HCT116 (cell line): ENCODE measurements at places on chromosomes 2 and 18. TPM values are rescaled to one million over a fixed set of nuclear protein-coding genes. Genes with fewer than 3 reads are reported as not detected.

GRCh38 chr2:54041135-54041534 is 70.3 kb upstream of the PSME4 start:
- no peaks in the 10 kb centered on the region for H3K27me3 ChIP-seq
- H3K27ac ChIP-seq = no peak overlapping the region
- H3K4me3 ChIP-seq = no peak overlapping the region
- no peaks in the 10 kb centered on the region for H3K36me3 ChIP-seq
- DNase-seq = no peak

DNA sequence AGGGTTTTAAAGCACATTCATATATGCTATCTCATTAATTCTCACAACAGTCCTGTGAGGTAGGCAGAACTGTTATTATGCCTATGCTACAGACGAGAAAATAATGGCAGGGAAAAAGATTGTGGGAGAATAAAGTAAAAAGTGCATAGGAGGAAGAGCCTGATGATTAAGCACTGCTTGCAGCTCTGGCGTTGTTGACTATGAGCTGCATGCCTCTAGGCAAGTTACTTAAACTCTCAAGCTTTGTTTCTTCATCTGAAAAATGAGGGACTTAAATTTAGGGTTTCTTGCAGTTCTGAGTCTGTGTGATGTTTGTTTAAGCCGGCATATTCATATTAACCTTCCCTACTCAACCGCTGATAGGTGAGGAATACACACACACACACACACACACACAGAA is 51.6 kb upstream of the RAPH1 start:
- H3K27ac ChIP-seq = no peak overlapping the region
- H3K36me3 ChIP-seq = no peaks in the 10 kb centered on the region
- no peak for DNase-seq
- no peaks in the 10 kb centered on the region for H3K27me3 ChIP-seq
- H3K4me1 ChIP-seq = peaks cover 6% of the 10 kb centered on the region

DNA sequence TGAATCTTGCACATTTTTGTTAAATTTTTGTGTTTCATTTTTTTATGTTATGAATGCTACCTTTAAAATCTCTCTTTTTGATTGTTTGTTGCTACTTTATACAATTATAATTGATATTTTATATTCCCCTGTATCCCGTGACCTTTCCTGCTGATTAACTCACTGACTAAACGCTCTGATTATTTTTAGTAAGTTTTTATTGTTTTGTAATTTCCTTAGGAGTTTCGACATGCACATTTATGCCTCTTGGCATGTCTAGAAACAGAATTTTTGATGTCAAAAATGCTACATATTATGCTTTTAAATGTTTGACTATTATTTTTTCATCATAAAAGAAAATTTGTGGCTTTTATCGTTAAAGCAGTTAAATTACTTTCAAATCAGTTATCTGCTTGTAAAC is 1131.6 kb upstream of the TMEFF2 start:
- H3K4me1 ChIP-seq = no peaks in the 10 kb centered on the region
- H3K4me3 ChIP-seq = no peak overlapping the region

GRCh38 chr18:500632-501405 is at the start of gene COLEC12:
Gene COLEC12 (minus strand): TSS chr18:500701. CDS start chr18:500514, 187 bp downstream.
- no peak for DNase-seq
- peak within 1 kb of the TSS; percentile 29 for H3K4me3 ChIP-seq
- H3K27me3 ChIP-seq = peaks cover 25% of the 10 kb centered on the region
- no peaks in the 10 kb centered on the region for H3K36me3 ChIP-seq
- H3K27ac ChIP-seq = no peak within 1 kb of the TSS

GRCh38 chr2:133194362-133194655 is 374.0 kb downstream of the NCKAP5 start:
- no peaks in the 10 kb centered on the region for H3K4me1 ChIP-seq
- no peak for DNase-seq

GRCh38 chr2:222930862-222931261 is 70.0 kb downstream of the ACSL3 start:
- H3K36me3 ChIP-seq = peaks cover 35% of the 10 kb centered on the region
- H3K4me3 ChIP-seq = no peak overlapping the region
- no peak for DNase-seq
- no peaks in the 10 kb centered on the region for H3K4me1 ChIP-seq
- H3K27me3 ChIP-seq = no peaks in the 10 kb centered on the region

DNA sequence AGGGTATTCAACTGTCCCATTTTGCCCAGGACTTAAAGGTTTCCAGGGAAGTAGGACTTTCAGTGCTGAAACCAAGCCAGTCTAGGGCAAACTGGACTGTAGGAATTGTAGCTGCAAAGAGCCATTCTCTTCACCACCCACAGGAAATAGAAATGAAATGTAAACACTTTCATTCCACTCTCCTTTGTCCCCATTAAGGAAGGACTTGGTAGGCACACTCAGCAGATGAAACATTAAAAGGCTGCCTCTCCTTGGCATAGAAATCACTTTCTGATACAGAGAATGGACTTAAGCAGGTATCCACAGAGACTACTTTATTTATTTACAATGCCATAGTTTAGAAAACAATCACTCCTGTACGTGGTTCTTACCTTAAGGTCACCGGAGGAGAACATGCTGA is 102.9 kb upstream of the CCDC195 start:
- no peak overlapping the region for H3K27ac ChIP-seq
- no peak for DNase-seq
- no peaks in the 10 kb centered on the region for H3K4me1 ChIP-seq
- H3K27me3 ChIP-seq = no peaks in the 10 kb centered on the region

GRCh38 chr18:39057423-39058064 is 1491.9 kb upstream of the CELF4 start:
- no peaks in the 10 kb centered on the region for H3K27me3 ChIP-seq
- peak; percentile 3 for DNase-seq
- H3K27ac ChIP-seq = no peak overlapping the region
- H3K4me3 ChIP-seq = no peak overlapping the region

DNA sequence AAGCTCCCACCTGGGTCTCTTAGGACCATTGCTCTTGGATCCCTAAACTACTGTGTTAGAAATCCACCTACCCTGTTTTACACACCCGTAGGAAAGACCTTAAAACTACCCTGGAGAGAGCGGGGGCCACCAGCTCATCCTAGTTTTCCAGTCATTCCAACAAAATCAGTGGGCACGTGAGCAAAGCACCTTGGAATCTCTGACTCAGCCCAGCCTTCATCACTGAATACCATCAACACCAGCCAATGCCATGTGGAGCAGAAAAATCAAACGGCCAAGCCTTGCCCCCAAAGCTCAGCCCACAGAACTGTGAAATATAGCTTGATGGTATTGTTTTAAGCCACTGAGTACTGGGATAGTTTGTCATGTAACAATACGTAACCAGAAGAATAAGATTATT is 449.7 kb upstream of the CHAC2 start:
- no peaks in the 10 kb centered on the region for H3K27me3 ChIP-seq
- H3K27ac ChIP-seq = no peak overlapping the region
- H3K36me3 ChIP-seq = no peaks in the 10 kb centered on the region
- H3K4me1 ChIP-seq = peaks cover 29% of the 10 kb centered on the region

- no peaks in the 10 kb centered on the region for H3K27me3 ChIP-seq
- H3K4me3 ChIP-seq = no peak overlapping the region
- H3K4me1 ChIP-seq = no peaks in the 10 kb centered on the region
- H3K27ac ChIP-seq = no peak overlapping the region
- peak; percentile 50 for DNase-seq
These were observed 150.8 kb downstream of the ANKRD44 start for GRCh38 chr2:197159661-197160211.

DNA sequence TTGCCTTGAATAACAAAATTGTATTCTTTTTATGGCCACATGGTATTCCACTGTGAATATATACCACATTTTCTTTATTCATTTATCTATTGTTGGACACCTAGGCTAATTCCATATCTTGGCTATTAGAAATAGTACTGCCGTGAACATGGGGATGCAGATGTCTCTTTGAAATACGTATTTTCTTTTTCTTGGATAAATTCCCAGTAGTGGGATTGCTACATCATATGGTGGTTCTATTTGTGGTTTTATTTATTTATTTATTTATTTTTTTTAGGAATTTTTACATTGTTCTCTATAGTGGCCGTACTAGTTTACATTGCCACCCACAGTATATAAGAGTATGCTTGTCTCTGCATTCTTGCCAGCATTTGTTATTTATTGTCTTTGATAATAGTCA is 679.8 kb upstream of the NRXN1 start:
- DNase-seq = no peak
- H3K4me1 ChIP-seq = no peaks in the 10 kb centered on the region
- no peak overlapping the region for H3K4me3 ChIP-seq
- H3K27ac ChIP-seq = no peak overlapping the region
- no peaks in the 10 kb centered on the region for H3K27me3 ChIP-seq
- H3K36me3 ChIP-seq = no peaks in the 10 kb centered on the region

- H3K36me3 ChIP-seq = no peaks in the 10 kb centered on the region
- H3K4me1 ChIP-seq = no peaks in the 10 kb centered on the region
- no peak overlapping the region for H3K4me3 ChIP-seq
These were observed 41.3 kb downstream of the EIF2AK3 start for GRCh38 chr2:88585969-88586368.

The NDC80 gene
- 46.0 TPM for total RNA-seq

The ZBTB14 gene
- 8.2 TPM for total RNA-seq

The CHST10 gene
- 0.27 TPM for total RNA-seq

The CCT7 gene
- 637 TPM for total RNA-seq

The TUBA3E gene
- not detected for total RNA-seq

The IL18R1 gene
- 1.5 TPM for total RNA-seq

The EGR4 gene
- total RNA-seq = 0.37 TPM

The ANKMY1 gene
- total RNA-seq = 28.3 TPM

The NBEAL1 gene
- 17.0 TPM for total RNA-seq

The FEV gene
- total RNA-seq = not detected
